ENCODE measurements at places on chromosomes 3 and 15.

DNA sequence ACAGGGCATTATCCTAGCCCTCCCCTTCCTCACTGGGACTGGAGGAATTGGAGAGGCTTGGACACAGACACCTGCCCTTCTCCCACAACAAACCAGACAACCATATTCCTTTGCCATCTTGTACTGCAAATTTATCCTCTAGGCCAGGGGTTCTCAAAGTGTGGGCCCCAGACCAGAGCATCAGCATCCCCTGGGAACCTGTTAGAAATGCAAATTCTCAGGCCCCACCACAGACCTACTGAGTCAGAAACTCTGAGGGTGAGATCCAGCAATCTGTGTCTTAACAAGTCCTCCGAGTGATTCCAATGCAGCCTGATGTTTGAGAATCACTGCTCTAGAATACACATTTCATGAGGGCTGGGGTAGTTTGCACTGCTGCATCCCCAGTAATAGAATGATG is 115.4 kb downstream of the OXNAD1 start:
- DNase-seq, result no peak

GRCh38 chr3:81876826-81877225 is 115.4 kb upstream of the GBE1 start:
- DNase-seq, result no peak

DNA sequence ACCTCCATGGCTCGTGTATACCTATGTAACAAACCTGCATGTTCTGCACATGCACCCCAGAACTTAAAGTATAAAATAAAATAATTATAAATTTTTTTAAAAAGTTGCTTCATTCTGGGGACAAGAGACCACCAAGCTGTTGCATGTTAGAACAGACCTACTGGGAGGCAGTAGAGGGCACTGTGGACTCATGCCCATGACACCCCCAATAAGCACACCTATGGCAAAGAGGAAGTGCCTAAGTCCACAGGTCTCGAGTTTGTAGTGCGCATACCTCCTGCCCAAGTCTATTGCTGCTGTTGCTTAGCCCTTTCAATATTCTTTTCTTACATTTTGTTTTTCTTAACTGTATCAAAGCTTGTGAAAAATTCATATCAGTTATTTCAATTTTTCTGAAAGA is 267.9 kb upstream of the THBS1 start:
- DNase-seq, result no peak

GRCh38 chr3:113147681-113148261 is 63.6 kb upstream of the BOC start:
- DNase-seq, result no peak
